ENCODE measurements at places on chromosomes 4 and X.

- no peak for DNase-seq
Measured at GRCh38 chr4:1155314-1155713, 17.1 kb downstream of the SPON2 start.

DNA sequence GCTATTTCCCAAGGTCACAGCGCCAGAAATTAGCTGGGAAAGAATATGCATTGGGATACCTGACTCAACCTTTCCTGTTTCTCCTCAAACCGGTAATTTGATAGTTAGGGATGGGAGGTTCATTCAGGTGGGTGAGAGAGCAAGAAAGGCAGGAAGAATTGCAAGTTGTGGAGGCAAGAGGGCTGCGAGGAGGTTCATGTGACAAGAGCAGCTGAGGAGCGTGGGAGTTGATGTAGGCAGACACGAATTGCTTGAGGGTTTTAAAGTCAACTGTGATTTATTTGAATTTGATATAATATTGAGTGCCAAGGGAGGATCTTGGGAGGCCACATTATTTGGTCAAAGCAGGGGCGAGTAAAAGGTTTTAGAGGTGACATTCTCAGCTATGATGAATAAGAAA, 329.0 kb downstream of the STIM2 start:
- no peak for DNase-seq

GRCh38 chr4:165079476-165079875, 25.8 kb downstream of the TRIM75 start:
- DNase-seq = no peak

DNA sequence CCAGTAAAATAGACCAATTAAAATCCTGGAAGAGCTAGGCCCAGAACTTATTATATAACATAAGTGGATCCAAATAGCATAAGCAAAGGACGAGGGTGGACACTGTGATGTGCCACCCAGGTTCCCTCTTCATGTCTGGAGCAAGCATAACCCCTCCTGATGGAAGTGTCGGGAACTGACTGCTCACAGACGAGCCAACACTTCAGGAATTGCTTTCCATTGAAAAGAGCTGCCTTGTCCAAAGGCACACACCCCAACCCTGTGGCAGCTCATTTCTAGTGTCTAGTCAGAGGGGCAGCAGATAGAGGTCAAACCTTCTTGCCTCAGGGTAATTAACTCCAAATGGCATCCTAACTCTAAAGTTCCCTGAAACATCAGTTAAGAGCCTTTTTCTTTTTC, 15.3 kb downstream of the DDIT4L start:
- DNase-seq = no peak

DNA sequence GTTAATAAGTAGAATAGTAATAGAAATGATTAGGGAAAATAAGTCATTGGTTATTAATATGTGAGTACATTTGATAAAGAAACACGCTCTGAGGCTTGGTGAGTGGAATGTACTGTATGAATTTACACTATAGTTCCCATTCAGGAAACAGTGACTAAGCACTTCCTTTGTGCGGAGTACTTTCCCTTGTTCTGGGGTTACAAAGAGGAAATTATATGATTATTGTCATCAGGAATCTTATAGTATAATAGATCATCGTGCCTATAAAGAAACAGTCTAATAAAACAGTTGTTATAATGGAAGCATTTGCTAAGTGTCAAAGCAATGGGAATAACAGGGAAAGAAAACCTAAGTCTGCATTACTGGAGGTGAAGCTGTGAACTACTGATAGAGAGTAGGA, 138.0 kb downstream of the RPA4 start:
- DNase-seq = no peak

GRCh38 chr4:128349921-128350320, 62.3 kb upstream of the PGRMC2 start:
- no peak for DNase-seq
